ENCODE measurements at places on chromosomes 2 and 18.

DNA sequence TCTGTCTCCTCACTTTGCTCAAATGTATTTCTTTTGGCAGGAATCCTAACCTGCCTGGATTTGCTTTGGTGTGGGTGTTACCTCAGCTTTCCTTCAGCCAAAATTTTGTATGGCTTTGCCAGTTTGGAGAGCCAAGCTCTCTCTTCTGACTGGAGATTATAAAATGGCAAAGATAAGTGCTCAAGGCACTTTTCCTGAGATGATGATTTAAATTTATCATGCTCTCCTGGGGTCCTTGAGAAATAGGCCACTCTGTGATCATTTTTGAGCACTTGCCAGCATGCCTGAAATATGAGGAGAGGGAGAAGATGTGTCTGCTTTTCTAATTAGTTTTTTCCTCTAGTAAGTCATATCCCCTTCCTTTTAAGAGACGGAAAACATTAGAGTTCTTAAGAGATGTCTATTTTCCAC lies 683.0 kb downstream of the SLC4A3 start:
- no peaks in the 10 kb centered on the region for H3K27me3 ChIP-seq
- no peak overlapping the region for H3K4me3 ChIP-seq
- H3K4me1 ChIP-seq: no peaks in the 10 kb centered on the region
- H3K36me3 ChIP-seq: no peaks in the 10 kb centered on the region

GRCh38 chr2:10704034-10704594 lies 14.3 kb upstream of the NOL10 start:
- H3K36me3 ChIP-seq: no peaks in the 10 kb centered on the region
- H3K27me3 ChIP-seq: no peaks in the 10 kb centered on the region

DNA sequence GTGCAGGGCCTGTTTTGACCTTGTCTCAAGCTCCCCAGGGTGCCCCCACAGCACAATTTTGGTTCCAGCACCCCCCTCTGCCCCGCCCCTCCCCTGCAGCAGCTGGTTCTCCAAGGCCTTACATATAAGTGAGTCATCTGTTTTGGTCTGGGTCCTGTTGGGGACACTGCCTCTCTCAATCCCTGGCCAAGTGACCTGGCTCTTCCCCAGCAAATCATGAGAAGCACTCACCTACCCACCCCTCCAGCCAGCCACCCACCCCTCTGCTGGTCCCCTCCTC lies 90.5 kb downstream of the INHBB start:
- no peak overlapping the region for H3K4me3 ChIP-seq
- no peak for DNase-seq
- H3K27ac ChIP-seq: no peak overlapping the region
- H3K36me3 ChIP-seq: no peaks in the 10 kb centered on the region
- peaks cover 10% of the 10 kb centered on the region for H3K27me3 ChIP-seq

GRCh38 chr2:67733517-67733916 lies 329.3 kb downstream of the C1D start:
- H3K36me3 ChIP-seq: no peaks in the 10 kb centered on the region
- H3K27ac ChIP-seq: no peak overlapping the region
- DNase-seq: peak; percentile 30
- no peaks in the 10 kb centered on the region for H3K4me1 ChIP-seq
- H3K27me3 ChIP-seq: no peaks in the 10 kb centered on the region

DNA sequence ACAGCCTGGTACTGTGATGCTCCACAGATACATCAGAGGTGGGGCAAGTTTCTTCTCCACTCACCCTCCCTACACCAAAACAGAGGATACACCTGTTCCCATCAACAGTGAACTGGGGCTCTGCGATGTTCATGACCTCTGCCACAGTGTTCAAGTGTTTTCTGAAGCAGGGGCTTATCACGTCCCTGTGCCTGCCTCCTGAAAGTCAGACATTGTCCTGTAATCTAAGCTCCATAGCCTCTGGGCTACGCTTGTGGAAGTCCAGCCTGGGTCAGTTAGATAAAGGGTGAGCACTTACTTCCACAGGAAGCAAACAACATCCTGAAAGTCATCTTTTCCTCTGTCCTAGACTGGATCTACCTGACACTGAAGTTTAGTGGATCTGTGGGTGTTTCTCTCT lies 20.2 kb upstream of the MRO start:
- no peak for DNase-seq
- H3K4me1 ChIP-seq: peaks cover 7% of the 10 kb centered on the region
- no peak overlapping the region for H3K4me3 ChIP-seq
- no peaks in the 10 kb centered on the region for H3K36me3 ChIP-seq
- H3K27ac ChIP-seq: no peak overlapping the region
